ENCODE measurements at places on chromosomes 7 and 10.

DNA sequence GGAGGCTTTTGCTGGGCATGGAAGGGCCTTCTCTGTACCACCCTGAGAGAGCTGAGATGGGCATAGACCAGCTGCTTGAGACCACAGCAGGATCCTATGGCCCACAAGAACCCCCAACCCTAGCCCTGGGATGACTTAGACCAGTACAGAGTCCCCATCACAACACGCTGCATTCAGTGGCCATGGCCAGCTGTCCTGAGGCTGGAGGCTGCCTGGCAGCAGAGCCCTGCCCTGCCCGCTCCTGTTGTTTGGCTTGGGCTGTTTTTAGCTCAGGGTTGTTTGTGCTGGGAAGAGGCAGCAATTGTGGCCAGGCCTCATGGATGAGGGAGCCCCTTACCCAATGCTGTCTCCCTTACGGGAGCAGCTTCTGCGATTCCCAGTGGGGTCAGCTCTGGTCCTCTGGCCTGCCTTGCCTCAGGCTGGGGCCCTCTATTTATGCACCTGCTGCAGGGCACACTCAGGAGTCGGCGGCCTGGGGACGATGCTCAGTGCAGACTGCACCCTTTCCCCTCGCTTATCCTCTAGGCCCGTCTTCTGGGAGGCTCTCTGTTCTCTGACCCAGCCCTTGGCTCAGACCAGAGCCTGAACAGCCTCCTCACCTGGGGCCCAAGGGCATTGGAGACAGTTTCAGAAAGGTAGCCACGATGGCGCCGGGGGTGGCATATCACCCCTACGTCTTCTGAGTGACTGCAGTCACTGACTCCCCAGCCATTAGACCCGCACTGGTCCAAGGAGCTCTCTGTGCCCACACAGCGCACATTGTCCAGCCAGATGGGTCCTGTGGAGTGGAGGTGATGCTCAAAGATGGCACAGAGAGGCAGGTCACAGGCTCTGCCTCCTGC lies 6.3 kb downstream of the LOXL4 start:
- DNase-seq: no peak

GRCh38 chr7:150735596-150736358 lies 1.4 kb upstream of the GIMAP5 start:
- DNase-seq: no peak

DNA sequence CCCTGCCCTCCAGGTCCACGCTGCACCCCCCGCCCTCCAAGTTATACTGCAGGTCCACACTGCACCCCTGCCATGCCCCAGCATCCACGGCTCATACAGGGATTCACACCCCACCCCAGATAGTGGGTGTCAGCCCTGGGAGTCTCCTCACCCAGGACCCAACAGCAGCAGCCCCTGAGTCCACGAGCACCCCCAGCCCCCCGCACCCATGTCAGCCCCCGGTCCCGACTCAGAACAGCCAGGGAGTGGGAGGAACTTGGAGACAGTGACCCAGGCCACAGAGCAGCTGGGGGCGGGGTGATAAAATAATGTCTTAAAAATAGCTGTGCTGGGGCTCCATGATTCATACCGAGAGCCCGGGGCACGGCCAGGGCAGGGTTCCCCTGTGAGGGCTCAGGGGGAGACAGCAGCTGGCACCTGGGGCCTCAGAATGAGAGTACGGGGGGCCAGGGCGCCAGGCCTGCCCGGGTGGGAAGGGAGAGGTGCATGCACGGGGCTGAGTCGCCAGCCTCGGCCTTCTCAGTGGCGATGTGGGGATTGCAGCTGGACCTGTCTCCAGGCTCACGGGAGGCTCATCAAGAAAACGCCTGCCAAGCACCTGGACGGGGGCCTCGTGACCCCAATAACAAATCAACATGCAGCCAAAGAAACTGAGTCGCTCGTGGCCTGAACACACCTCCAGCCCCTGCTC lies 29.8 kb downstream of the ADAP1 start:
- DNase-seq: no peak

DNA sequence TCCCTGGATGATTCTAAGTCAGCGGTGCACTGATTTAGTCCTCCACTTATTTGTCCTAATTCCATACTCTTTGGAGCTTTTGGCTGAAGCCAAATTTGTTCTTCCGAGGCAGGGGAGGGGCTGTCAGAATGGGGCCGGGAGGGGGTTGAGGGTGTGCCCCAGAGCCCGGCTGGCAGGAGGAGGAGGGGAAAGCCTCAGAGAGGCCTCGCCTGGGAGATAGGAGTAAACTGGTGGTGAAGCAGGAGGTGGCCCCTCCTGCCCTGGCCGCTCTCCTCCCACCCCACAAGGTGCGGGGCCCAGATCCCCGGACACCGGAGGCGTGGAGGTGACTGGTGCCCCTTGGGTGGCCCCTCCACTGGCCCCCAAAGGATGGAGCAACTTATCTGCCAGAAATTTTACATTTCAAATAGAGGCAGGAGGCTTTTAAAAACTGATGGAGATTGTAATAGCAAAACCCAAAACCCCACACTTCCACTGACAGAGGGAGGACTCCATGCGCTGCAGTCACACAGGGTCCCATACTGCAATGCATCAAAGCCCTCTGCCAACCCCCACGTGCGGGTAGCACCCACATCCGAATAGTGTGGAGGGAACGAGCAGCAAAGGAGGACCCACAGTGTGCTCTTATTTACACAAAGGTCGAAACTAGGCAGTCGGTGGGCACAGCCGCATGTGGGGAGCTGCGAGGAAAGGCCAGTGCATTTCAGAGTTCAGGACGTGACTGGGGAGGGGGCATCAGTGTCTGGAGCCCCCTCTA lies 61.9 kb downstream of the CAMK2B start:
- DNase-seq: no peak

GRCh38 chr10:26755443-26755903 lies 58.0 kb downstream of the PDSS1 start:
- DNase-seq: no peak

Measured in activated CD4-positive, alpha-beta T cell treated with anti-CD3 and anti-CD28 coated beads, Interleukin-2, amount 50 U/mL, for 1 hour (primary cell).